ENCODE measurements at places on chromosomes 11 and 22.

- no peak for DNase-seq
Observed at GRCh38 chr11:92865352-92865751, 104.1 kb upstream of the MTNR1B start.

DNA sequence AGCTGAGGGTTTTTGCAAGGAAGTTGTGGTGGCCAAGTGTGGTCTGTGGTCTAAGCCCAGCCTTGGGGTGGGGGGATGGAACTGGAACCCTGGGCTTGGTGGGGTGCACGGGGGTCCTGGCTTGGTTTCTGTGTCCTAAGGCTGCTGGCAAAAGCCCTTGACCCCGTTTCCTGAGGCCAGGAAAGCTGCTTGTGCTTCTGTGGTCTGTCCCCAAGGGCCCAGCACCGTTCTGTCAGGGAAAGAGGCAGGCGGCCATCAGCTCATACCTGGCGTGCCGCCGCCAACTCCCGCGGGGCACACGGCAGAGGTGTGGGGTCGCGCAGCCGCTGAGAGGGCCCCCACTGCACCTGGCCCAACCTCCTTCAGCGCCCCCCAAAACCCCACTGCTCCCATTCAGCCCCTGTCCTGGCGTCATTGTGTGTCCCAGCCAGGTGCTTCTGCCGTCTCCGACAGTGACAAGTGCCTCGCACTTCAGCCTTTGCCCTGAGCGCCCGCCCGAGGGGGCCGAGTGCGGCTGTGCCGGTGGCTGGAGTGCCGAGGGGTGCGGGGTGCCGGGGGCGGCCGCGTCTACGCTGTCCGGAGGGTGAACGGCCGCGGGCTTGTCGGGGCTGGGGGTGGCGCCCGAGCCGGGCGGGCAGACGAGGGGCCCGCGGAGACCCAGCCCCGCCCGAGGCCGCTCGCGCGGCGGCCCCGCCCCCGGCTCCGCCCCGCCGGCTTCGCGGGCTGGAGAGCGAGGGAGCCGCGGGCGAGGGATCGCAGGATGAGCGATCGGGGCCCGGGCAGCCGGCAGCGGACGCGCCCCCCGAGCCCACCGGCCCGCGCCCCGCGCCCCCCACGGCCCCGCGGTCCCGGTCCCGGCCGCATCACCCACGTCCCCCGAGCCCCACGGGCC lies at the start of gene CNIH2:
TSS of gene CNIH2 (plus strand) at position 705 of the 892 bp plus-strand sequence. CDS start 282 bp downstream, outside the sequence.
- no peak for DNase-seq

DNA sequence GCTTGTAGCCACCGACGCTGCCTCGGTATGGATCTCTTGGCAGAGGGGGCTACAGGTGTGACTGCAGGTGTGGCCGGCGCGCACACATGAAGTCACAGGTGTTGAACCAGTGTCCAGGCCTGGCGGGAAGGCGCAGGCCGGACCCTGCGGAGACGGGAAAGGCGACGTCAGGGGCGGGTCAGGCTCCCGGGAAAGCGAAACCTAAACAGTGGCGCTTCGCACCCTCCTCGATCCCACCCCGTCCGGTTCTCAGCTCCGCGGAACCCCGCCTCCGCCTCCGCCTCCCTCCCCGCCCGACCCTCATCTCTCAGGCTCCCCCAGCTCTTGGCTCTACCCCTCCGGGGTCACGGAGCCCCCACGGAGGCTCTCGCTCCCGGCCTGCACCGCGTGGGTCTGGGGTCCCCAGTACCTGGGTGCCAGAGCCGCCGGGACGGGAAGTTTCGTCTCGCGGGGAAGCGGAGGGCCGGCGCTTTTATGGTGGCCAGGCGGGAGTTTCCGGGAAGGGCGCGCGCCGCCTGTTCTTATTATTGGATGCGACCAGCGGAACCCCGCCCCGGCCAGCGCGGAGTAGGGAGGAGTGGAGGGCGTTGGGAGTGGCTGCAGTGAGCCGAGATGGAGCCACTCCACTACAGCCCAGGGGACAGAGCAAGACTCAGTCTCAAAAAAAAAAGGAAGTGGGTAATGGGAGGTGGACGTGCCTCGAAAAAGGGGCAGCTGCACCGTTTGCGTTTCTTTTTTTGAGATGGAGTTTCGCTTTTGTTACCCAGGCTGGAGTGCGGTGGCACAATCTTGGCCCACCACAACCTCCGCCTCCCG lies at the start of gene IRF7:
TSS of gene IRF7 (minus strand) at position 447 of the 816 bp plus-strand sequence. CDS start 586 bp downstream, outside the sequence.
- DNase-seq: peak; percentile 85

DNA sequence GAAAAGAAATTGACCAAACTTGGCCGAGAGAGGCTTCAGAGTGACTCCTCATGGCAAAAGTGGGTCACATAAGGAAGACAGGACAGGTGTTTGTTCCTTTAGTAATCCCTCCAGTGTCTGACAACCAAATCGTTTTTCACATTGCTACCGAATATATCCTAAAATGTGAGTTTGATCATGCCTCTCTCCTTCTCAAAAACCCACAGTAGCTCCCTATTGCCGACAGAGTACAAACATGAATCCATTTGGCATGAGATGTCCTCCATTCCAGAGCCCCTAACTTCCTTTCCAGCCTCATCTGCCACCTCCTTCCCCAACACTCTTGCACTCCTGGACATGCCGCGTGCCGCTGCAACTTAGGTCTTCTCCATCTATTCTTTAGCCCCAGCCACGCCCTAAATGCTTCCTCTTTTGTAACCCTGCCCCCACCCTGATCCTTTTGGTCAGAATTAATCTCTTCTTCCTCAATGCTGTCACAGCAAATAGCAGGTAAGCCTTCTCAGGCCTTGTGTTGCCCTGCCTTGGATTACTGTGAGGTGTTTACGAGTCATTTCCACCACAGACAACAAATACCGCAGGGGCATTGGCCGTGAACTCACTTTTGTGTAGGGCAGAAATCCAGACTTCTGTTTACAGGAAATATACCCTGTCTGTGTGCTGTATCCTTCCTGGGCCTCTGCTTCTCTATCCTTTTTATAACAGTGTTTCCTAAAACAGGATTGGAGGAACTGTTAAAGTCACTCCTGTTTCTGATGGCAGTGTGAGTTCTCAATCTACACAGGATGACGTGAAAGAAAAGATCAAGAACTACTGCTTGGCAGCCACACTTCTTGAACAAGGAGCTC lies 66.0 kb upstream of the FTH1 start:
- no peak for DNase-seq

DNA sequence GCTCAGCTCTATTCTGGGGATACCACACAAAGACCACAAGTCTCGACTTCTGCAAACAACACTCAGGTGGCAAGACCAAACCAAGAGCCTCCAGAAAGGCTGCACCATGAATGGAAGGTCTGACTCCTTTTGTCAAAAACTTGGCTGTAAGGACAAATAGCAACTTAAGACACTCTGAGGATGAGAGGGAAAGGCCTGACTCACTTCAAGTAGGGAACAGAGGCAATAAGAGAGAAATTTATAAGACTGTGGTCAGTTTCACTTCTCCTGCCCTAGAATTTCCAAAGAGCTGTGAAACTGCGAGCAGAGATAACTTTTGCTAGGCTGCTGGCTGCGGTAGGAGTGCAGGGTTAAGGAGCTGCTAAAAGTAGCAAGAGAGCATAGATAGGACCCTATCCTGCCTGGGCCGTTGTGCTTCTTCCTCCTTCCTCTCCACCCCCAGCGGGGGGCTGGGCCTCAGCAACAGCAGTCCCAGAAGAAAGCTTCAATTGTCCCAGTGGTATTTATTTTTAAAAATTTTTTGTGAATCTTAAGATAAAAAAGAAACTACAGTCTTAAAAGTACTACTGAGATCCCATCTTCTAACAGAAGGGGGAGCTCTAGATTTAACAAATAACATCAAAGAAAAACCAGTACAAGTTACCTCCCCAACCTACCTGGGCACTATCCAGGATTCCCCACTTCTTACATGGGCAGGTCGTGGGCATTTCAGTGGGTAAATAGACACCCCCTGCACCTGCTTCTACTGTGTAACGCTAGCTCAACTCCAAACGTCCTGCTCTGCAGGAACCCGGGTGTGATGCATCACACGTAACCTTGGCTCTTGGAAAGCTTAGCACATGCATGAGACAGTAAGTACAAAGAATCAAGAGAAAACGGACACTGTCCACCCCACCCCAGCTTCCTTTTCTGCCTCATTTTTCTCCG lies 66.4 kb downstream of the SGSM3 start:
- DNase-seq: peak; percentile 60

- DNase-seq: no peak
Observed at GRCh38 chr22:27134315-27134701, 476.9 kb downstream of the MIAT start.

- no peak for DNase-seq
Observed at GRCh38 chr11:27968461-27968860, 139.5 kb downstream of the KIF18A start.

GRCh38 chr11:16252373-16252772 lies 104.0 kb downstream of the SOX6 start:
- DNase-seq: no peak

GRCh38 chr11:62400760-62401159 lies 18.1 kb upstream of the SCGB1A1 start:
- DNase-seq: peak; percentile 60

DNA sequence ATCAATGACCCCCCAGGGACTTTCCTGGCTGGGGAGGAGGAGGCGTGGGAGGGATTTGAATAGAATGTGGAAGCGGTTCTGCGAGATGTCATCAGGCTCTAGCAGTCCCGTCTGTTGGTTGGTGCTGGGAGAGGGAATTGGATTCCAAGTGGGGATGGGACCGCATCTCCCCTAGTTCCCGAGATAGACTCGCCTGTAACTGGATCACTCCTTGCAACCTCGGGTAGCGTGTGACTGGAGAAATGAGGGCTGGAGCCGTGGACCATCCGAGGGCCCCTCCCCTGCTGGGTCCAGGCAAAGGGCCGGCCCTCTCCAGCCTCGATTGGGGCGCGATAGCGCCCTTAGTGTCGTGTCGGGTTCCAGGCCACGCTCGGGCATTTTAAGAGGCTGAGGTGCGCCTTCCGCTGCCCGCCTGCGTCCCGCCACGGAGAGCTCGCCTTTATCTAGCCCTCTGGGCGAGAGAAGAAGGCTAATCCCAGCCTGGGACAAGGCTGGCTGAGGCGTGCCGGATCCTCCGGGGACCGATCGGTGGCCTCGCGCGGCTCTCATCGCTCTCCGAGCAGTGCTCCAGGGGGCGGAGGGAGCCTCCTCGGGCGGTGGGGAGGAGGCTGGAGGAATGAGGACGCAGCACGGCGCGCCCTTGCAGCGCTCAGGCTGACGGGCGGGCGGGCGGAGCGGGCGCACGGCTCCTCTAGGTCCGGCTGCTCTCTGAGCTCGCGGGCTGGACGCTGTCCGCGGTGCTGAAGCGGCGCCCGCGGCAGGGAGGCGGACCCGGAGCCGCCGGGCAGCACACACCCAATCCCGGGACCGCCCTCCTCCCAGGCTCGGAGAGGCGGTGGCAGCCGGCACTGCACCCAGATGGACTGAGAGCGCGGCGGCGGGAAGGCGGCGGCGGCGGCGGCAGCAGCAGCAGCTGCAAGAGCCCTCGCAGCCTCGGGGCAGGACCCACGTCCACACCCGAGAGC lies 107.8 kb downstream of the OSBP2 start:
- DNase-seq: peak; percentile 90

GRCh38 chr11:34972892-34973291 lies 56.5 kb downstream of the PDHX start:
- no peak for DNase-seq

- DNase-seq: no peak
Observed at GRCh38 chr11:75346912-75347647, 4.4 kb downstream of the ARRB1 start.

DNA sequence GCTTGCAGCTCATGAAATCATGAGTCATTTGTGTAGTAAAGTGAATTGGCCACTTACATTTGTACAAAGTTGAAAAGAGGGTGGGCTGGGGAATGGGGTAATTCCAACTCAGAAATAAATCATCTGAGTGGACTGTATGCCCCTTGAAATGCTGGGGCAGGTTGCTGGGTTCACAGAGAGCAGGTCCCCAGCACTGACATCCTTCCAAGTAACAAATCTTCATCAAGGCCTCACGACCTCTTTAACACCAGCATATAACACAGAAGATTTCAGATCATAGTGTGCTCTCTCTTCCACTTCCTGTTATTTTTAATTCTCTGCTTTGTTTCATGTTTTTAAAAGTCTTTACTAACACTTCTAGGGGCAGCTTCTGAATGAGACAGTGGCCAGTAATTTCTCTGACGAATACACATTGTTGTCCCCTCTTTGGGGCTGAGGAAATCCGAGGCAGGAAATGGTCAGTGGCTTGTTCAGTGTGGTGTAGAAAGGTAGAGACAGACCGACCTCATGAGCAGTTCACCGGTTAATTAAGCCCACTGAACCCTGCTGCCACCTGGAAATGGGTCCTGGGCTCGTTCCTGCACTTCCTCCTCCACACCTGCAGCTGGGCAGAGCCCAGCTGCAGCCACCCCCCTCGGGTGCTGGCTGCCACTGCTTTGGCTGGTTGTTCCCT lies 127.7 kb downstream of the MAML2 start:
- no peak for DNase-seq

DNA sequence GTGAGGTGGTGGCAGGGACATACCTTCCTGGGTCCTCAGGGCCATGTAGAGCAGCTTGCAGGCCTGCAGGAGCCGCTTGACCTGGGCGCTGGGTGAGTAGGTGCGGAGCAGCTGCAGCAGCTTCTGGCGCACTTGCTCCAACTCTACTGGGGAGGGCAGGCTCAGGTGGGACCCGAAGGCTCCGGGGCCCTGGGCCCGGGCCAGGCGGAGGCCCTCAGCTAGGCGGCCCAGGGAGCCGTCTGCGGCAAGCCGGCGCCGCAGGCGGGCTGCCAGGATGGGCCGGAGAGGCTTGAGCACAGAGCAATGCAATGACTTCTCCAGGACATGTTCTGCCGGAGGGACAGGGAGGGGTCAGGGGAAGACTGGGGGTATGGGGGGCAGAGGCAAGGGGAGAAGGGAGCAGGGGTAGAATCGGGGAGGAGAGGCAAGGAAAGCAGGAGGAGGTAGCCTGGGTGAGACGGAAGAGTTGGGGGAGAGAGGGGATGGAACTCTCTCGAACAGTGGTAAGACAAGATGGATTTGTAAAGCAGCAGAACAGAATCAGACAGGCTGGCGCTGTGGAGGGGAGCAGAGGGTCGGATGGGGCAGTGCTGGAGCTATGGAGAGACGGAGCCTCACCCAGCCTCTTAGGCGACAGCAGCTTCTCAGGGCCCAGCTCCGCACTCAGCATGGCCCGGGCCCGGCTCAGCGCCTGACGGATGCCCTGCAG lies 2.2 kb downstream of the RIN1 start:
- DNase-seq: no peak
